ENCODE measurements at places on chromosomes 16 and 17. TPM values are rescaled to one million over a fixed set of nuclear protein-coding genes. Genes with fewer than 3 reads are reported as not detected.

Gene SLC35B1
- 19.3 TPM for total RNA-seq

Gene KRT34
- total RNA-seq, result not detected

Gene ITGB3
- 50.5 TPM for total RNA-seq

Gene ZSCAN10
- not detected for total RNA-seq

Gene KRT20
- not detected for total RNA-seq

Gene ADAP2
- 15.2 TPM for total RNA-seq

Gene MYH13
- not detected for total RNA-seq

Gene TRIM47
- 72.3 TPM for total RNA-seq

Gene KREMEN2
- total RNA-seq, result 0.13 TPM

Gene CCL7
- not detected for total RNA-seq

Gene KRTAP3-2
- total RNA-seq, result not detected

Gene CDH11
- total RNA-seq, result 47.8 TPM

GRCh38 chr17:14316126-14316832 is 15.4 kb downstream of the HS3ST3B1 start:
- no peak for DNase-seq

- no peak for DNase-seq
Measured at GRCh38 chr17:79518585-79519523, 92.0 kb downstream of the RBFOX3 start.

DNA sequence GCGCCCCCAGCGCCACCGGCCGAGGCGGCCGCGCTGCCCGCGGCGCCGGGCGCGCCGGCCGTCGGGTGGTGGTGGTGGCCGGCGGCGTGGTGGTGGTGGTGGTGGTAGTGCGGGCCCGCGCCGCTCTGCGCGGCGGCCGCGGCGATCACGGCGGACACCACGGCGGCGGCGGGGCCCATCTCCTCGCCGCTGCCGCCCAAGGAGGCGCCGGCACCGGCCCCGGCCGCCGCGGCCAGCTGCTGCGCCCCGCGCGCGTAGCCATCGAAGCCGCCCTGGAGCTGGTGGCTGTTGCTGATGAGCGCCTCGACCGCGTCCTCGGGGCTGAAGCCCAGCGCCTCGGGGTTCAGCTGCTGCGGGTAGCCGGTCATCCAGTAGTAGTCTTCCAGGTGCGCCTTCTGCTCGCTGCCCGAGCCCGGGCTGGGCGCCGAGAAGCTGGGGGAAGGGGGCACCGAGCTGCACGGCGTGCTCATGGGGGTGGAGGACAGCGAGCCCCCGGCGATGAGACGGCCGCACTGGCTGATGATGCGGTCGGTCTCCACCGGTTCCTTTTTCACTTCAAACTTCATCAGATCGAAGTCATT is 1.2 kb downstream of the MAF start:
- no peak for DNase-seq

- no peak for DNase-seq
Measured at GRCh38 chr17:57253362-57254065, 2.8 kb upstream of the MSI2 start.

- DNase-seq, result no peak
Measured at GRCh38 chr17:62627219-62627903, at the start of gene MRC2. TSS of gene MRC2 (plus strand) at chr17:62627670. CDS start at chr17:62627803, 133 bp downstream.

GRCh38 chr17:17072546-17072945 is 30.3 kb downstream of the MPRIP start:
- no peak for DNase-seq

DNA sequence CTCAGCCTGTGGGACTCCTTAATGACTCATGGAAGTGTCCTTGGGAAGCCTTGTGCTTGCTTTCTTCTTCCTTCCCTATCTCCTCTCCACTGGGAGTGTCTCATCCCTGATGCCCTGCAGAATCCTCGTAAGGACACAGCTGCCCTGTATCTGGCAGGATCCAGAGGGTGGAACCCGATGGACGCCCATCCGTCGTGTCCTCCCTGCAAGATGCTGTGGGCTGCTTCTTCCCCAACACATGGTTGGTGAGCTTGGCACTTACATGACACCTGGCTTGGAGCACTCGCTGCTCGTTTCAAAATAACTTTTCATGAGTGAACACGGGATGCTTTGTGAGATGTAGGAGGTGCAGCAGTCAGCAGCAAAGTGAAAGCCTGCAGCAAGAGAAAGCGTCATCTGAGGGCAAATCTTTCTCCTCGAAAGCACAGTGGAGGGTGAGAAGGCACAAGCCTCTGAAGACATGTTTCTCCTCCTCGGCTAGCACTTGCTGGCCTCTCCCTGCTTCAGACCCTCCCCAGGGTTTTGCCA is 3.3 kb downstream of the CCL15 start:
- DNase-seq, result peak; percentile 90

DNA sequence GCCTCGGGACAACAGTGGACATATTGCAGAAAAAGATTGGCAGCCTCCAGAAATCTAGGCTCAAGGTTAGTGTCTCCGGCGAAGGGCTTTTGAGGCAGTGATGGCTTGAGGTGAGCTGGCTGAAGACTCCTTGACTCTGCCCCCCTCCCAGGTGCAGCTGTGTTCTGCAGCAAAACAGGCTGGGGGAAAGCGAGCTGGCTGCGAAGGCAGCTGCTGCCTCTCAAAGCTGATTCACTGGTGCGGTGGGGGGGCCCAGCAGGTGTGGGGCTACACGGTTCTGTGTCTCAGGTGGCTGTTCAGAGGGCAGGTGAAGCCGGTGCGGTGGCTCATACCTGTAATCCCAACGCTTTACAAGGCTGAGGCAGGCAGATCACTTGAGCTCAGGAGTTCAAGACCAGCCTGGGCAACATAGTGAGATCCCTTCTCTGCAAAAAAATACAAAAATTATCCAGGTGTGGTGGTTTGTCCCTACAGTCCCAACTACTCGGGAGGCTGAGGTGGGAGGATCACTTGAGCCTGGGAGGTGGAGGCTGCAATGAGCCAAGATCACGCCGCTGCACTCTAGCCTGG is 22.9 kb downstream of the C16orf96 start:
- DNase-seq, result no peak

DNA sequence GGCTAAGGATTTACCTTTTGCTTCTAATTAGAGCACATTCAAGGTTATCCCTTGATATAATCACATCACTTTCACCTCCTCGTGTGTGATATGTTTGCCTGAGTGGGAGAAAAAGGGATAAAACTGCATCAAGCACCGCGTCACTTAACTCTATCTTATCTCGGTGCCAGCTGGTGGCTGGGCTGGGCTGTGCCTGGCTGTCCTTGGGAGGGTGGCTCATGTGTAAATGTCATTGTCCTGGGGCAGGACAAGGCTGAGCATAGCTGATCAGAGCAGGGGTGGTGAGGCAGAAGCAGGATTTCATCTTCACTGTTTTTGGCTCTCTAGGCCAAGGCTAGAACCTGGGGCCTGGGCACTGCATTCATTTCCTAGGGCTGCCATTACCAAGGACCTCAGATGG is 105.3 kb downstream of the RAP1GAP2 start:
- no peak for DNase-seq

DNA sequence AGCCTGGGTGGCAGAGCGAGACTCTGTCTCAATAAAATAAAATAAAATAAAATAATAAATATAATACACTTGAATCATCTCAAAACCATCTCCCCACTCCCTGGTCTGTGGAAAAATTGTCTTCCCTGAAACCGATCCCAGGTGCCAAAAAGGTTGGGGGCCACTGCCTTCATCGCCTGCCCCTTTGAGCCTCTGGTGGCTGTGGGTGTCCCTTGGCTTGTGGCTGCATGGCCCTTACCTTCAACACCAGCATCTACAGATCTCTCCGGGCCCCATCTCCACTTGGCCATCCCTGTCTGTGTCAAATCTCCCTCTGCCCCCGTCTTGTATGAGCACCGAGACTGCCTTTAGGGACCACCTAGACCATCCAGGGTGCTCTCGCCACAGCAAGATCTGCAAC is 177.3 kb downstream of the SEC14L1 start:
- DNase-seq, result no peak

GRCh38 chr16:78543023-78543422 is 443.6 kb downstream of the WWOX start:
- DNase-seq, result no peak

DNA sequence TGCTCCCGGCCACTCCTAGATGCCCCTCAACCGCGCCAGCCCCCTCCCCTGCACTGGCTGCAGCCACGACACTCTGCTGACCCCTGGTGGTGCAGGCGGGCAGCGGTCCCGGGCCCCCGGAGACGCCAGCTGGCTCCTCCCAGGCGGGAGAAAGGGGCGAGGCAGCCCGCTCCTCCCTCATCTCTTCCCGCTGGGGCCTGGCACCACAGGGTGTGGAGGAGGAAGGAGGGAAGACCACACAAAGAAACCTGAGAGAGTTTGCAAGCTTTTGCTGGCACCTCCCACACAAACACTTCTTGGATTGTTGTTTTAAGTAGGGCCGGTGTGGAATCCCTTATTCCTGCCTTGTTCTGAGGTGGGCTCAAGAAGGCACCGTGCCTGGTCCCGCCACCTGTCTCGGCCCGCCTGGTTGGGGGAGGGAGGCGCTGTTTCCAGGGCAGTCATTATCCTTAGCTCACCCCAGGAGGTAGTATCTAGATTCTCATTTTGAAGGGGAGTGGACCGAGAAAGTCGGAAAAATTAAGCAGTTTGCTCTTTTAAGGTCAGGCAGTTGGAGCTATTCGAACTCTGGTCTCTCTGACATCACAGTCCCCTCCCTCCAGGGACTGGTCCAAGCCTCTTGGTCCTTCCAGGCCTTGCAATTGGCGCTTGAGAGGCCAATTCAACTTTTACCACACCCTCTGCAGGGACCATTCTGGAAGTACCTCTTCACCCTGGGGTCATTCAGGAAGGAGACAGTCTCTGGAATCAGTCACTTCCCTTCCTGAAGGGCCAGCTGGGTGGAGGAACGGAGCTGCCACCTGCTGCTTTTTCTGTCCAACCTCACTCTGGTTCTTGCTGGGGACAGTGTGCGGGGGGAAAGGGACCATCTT is 959 bp upstream of the ANKRD13B start:
- peak; percentile 96 for DNase-seq

- DNase-seq, result no peak
Measured at GRCh38 chr17:74825952-74826719, 33.5 kb downstream of the GRIN2C start.

DNA sequence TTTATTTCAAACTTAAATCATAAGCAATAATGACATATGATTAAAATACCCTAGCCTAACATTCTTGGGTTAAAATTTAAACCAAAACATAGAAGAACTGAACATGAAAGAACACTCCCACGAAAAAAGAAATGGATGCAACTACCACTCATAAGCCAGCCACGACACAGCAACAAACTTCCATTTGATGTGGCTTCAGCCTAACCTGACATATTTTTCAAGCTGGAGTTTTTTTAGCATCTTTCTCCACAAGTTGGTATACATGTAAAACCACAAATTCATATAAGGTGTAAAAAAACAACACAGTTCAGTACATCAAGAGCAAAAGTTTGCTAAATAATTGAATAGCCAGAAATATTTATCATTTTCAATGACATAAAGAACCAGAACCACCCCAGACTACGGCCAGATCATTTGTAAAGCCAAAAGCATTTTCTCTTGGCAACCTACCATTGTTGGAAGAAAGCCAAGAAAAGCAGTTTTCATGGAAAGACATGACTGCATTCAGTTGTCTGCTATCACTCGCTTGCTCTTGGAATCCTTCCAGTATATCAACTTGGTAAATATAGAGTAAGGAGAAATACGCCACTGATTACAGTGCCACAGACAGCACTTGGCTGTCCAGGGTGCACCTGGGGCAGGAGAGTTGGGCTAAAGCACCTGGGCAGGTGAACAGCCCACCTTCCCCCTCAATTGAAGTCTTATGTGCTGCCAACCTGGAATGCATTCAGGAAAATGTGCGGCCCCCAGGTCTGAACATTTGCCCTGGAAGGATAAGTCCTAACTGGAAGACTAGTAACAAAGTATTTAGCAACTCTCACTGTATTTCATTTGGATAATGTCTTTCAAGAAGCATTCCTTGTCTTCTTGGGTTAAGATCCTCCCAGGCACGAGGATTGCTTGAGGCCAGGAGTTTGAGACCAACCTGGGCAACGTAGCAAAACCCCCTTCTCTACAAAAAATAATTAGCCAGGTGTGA is 60.5 kb downstream of the CREBBP start:
- DNase-seq, result no peak

DNA sequence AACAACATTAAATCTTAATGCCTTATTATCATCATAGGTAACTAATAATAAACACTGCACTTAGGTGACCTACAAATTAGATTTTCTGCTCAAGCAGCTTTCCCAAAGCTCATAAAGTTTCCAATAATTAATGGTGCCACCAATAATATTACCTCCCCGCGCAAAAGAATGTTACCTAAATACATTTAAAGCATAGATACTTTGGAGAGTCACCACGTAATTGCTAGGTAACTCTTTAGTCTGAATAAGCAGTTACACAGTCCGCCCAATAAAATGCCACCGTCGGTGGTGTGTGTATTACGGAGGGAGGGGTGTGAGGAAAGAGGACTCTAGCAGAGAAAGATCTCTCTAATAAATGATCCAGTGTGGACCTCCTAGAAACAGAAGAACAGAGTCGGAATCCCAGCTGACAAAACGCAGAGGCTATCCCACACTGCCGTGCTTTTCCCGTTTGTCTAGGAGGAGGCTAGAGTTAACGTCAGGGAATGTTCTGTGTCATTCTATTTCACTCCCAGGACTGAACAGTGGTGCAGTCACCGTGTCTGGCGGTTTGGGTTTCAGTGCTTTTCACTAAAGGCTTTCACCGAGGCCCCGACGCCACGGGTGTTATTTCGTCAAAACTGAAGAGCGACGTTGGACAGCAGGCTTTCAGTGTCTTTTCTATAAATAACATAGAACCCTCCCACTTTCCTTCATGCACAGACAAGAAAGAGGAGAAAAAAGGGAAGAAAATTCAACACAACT is 630 bp downstream of the RNFT1 start:
- DNase-seq, result peak; percentile 91

DNA sequence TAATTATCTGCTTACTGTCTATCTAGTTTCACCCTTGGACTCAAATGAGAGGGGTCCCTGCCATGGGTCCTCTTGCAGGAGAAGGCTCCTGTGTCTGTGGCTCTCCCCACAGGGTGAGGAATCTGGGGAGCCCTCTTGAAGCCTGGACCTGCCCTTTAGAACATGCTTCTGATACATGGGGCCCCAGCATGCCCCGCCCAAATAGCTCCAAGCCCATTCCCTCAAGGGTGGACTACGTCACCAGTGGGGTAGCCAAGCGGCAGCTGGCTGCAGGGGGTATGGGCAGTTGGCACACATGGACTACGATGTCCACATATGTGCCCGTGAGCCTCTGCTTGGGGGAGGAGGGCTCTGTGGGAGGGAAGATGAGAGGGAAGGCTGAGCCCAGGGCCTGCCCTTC is 39.3 kb downstream of the ARHGAP27 start:
- DNase-seq, result no peak

DNA sequence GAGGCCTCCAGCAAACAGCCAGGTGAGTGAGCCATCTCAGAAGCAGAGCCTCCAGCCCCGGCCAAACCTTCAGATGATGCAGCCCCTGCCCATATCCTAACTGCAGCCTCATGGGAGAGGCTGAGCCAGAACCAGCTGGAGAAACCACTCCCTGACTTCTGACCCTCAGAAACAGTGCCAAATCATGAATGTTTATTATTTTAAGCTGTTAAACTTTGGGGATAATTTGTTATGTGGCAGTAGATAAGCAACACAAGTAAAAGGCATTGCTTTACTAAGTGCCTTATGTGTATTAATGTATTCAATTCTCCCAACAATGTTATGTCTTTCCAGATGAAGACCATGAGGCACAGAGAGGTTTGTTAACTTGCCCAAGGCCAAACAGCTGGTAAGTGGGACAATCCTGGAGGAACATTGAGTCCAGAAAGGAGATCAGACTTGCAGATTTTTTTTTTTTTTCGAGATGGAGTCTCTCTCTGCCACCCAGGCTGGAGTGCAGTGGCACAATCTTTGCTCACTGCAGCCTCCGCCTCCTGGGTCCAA is 59.6 kb downstream of the SOCS1 start:
- no peak for DNase-seq

GRCh38 chr17:32492648-32493289 is 6.0 kb downstream of the CDK5R1 start:
- DNase-seq, result no peak

GRCh38 chr17:62388856-62389255 is 8.5 kb downstream of the EFCAB3 start:
- DNase-seq, result no peak

All from esophagus muscularis mucosa (tissue), 4 donors.